ENCODE measurements at places on chromosomes 7 and 10.

DNA sequence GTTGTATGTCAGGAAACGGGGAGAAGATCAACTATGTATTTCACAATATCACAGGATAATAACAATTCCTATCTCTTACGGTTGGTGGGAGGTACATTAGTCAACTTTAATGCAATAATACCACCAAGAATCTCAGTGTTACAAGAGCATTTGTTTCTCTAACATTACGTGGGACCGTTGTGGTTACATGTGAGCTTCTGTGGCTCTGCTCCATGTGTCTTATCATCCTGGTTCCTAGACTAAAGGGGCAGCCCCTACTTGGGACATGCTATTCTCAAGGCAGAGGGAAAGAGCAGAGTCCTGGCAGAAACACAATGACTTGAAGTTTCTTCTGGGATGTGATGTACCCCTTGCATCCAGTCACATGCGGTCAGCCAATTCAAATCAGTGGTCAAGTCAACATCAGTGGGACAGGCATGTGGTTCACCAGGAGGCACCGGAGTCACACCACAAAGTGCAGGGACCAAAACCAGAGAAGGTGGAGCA, 2.5 kb upstream of the ZNF22 start:
- peak; percentile 44 for DNase-seq

GRCh38 chr7:102228935-102229334, 57.7 kb upstream of the SH2B2 start:
- no peak for DNase-seq

- no peak for DNase-seq
These were observed 39.0 kb downstream of the AP5Z1 start for GRCh38 chr7:4814433-4814832.

DNA sequence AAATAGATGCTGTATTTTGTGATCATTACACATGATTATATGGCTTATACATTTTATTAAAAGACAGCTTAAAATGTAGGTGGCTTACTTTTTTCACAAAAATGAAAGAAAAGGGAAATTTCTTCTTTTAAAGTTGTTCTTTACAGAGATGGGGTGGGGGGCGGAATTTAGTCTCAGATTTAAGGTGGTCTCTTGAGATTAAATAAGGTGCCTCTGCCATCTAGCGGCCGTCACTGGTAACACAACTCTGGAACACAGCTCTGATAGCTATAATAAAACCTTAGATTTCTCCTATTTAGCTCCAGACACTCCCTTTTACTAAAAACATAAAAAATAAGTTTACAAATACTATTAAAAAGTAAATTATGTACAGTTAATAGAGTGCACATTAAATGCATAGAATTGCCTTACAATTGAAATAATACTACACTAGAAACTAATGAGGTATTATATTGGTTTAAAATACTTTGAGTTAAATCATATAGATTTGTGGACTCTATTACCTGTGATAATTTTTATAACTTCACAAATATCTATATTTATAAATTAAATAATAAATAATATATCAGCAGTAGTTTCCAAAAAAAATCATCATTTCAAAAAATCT, 210.9 kb downstream of the DGKB start:
- DNase-seq: peak; percentile 36

- DNase-seq: no peak
These were observed 3.0 kb upstream of the FGF8 start for GRCh38 chr10:101778781-101779543.

GRCh38 chr7:113071465-113071864, 15.2 kb downstream of the GPR85 start:
- DNase-seq: peak; percentile 48

DNA sequence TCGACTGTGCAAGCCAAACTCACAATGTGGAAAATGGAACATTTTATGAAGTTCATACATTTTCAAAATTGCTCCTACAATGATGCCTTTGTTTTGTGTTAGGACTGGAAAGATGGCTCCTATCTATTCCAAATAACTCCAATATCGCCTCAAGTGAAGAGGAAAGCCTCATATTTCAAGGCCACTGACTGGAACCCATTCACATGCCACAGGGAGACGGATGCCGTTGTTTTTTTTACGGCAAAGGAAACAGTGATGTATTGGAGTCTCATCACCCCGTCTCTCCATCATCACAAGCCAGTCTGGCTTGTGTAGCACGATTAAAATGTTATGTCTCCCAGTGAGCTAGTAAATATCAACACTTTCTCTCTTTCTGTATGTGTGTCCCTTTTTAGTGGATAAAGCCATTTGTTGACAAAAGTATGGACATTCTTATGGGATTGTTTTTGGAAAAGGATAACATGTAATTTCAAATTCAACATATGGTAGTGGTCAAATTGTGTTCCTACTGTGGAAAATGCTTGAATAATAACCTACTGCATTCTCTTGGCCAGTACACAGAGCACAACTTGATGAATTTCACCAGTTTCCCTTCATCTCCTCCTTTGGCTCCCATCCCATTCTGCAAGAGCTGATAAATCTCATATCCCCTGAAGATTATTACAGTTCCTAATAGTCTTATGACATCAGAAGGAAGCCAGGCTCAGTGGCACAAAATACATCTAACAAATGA, 109.5 kb upstream of the PITRM1 start:
- DNase-seq: no peak

DNA sequence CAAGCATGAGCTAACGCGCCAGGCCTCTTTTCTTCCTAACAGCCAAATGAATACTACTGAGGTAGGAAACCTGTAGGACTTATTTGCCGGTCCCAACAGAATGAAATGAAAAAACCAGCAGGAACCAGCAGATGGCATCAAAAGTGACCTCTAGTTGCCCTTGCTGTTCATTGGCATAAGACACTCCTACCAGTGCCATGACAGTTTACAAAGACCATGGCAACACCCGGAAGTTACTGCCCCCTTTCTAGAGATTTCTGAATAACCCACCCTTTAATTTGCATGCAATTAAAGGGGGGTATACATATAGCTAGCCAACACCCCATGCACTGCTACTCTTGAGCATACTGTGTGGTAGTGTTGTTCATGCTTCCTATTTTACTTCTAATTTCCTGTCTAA, 65.2 kb downstream of the ATE1 start:
- DNase-seq: peak; percentile 2

GRCh38 chr7:156473476-156474240, 166.9 kb upstream of the RNF32 start:
- DNase-seq: peak; percentile 21

DNA sequence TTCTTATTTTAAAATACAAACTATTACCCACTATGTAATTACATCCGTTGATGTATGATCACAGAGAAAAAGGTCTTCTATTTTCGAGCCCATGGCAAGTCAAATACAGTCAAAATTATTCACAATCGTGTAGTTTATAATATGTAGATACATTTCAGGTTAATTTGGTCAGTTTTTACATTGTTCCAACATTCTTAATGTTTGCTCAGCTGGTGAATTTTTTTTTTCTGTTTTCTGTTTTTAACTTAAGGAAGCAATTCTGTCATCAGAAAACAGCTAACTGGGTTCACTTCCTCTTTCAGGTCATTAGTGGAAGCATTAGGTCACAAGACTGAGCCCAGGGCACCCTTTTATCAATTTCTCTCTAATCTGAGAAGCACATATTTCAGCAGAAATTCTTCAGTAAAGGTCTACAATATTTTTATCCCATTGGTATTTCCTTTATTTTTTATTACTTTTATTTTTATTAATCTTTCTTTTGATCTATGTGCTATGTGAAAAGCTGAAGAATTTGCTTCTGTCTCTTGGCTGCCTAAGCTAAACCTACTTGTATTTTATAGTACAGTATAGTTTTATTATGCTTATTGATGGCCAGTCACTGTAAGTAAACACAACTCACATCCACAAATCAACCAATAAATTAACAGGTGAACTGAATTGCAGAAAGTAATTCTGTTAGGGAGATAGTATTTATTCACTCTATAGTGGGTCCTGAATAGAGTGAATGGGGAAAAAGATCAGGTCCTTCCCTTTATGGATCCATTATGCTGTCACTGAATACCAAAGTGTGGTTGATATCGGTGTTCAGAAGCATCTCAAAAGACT, 84.6 kb downstream of the ICA1 start:
- DNase-seq: no peak

DNA sequence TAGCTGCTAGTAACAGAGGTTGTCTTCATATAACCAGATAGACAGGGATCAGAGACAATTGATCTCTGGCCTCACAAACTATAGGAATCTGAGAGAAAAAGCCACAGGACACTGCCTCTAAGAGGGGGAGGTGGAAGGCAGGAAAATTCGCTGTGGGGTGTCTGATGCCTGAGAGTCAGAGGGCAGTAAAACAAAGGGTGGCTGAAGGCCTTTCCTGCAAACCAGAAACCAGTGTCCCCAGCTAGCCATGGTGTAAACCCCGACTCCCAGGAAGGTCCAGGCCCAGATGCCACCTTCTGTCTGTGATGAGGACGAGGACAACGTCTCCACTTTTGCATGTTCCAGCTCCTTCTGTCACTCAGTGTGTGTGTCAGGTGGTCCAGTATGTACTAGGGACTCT, 215.1 kb downstream of the ADARB2 start:
- no peak for DNase-seq

- DNase-seq: no peak
These were observed 33.6 kb downstream of the ZNF22 start for GRCh38 chr10:45034301-45034700.

DNA sequence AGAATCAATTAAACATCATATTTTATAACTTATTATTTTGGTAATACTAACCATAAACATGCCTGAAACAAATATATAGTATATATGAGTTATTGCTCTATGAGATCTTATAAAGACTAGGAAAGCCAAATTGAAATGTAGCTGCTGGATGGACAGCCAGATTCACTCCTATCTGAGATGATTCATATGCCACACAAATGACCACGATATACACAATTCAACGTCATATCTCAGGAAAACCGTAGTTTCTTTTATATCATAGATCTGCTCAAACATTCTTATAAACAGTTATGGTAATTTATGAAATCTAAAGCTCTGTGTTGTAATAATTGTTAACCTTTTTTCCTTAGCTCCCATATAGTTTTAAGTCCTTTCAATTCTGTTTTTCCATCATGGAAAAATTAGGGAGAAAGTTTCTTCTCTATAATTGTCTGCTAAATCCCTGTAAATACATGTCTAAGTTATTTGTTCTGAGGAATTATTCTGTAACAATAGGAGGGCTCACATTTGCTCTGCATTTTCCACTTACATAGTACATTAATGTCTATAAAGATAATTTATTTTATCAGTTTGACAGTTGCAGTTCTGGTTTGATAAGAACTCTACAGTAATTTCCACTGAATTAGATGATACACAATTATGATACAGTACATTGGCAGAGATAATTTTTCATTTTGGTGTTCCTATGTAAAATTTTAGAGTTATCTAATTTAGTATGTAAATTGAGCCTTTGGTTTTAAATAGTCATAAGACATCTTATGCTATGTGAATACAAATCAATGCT, 42.7 kb downstream of the GNAT3 start:
- DNase-seq: no peak

GRCh38 chr10:31020209-31020608, 11.5 kb downstream of the ZNF438 start:
- no peak for DNase-seq

DNA sequence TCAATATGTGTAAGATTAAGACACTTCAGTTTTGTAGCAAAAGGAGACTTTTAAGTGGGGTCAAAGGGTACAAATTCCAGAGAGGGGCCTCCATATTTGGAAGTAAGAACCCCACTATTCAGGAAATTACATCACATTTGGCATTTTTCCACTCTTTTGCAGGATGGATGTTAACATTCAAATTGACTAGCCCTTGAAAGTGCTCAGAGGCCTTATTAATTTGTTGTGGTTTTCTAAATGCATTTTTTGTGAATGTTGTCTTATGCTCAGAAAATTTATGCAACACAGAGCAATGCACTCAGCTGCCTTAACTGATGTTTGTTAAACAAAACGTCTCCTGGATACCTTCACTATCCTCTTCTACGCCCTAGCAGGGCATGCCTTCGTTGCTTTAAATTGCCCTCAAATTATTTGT, 50.9 kb upstream of the PDLIM1 start:
- DNase-seq: peak; percentile 19

DNA sequence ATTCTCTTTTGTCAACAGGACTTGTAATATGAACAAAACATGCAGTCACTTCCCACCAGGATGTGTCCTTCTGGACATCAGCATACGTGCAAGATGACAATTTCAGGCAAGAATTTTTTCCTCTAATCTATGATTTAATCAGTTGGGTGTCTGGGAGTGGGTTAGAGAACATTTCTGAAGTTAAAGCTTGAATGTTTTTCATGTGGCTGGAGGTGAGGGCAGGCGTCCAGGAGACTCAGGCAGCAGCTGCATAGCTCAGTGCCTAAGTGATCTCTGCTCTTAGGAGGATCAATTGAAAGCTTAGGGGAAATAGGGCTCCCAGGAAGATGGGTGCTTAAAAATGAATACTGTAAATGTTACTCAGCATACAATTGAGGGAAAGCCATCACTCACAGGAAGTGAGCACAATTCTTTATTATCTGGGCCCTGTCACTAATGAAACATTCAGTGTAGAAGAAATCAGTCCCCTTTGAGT, 457.6 kb upstream of the KLF6 start:
- peak; percentile 82 for DNase-seq

GRCh38 chr10:84537447-84537931, 209.1 kb downstream of the CCSER2 start:
- DNase-seq: peak; percentile 54

- DNase-seq: no peak
These were observed 275.3 kb downstream of the NRG3 start for GRCh38 chr10:82150123-82150900.

GRCh38 chr10:62818426-62819011, 2.4 kb upstream of the EGR2 start:
- DNase-seq: no peak

DNA sequence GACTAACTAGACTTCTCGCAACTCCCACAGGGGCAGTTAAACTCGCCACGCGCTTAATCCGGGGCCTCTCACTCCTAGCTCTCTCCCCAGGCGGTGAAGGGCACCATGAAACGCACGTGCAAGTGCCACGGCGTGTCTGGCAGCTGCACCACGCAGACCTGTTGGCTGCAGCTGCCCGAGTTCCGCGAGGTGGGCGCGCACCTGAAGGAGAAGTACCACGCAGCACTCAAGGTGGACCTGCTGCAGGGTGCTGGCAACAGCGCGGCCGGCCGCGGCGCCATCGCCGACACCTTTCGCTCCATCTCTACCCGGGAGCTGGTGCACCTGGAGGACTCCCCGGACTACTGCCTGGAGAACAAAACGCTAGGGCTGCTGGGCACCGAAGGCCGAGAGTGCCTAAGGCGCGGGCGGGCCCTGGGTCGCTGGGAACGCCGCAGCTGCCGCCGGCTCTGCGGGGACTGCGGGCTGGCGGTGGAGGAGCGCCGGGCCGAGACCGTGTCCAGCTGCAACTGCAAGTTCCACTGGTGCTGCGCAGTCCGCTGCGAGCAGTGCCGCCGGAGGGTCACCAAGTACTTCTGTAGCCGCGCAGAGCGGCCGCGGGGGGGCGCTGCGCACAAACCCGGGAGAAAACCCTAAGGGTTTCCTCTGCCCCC, 19.5 kb downstream of the WNT8B start:
- peak; percentile 54 for DNase-seq

DNA sequence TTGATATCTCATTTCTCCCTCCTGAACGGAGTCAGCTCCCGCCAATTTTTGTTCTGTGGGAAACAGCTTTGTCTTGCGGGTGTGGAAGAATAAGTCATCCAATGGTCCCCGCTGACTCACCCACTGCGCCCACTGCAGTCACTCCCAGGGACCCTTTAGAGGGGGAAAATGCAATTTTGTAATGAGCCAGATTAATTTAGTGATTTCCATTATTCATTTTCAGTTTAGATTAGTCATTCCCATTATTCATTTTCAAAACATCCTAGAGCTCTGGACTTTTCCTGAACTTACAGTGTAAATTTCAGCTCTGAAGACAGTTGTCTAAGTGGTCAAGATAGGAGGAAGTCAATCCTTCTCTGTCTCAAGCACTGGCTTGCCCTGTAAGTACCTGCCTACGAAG, 154.9 kb upstream of the TMEM72 start:
- DNase-seq: peak; percentile 74

All from LHCN-M2 (cell line).